NCI-H1694 (cell line): ENCODE measurements at places on chromosomes 12 and 14.

DNA sequence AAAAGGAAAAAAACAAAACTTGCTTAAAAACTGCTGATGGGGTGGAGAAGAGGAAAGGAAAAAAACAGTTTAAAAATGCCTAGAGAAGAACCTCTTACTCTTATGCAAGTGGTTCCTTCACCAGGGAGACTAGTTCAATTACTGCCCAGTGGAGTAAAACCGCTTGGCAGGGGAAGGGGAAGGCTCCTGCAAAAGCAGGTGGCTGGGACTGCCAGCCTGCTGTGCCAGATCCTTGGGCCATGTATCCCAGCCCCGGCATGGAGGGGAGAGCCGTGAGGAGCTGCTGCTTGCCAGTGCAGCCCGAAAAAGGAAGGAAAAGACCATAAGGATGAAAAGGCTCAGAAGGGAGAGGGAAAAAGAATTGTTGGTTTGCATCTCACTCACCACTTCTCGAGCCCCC lies 123.0 kb downstream of the FSCB start:
- DNase-seq = no peak

- DNase-seq = no peak
Measured at GRCh38 chr14:51730098-51730497, 78.4 kb downstream of the FRMD6 start.

GRCh38 chr12:7046383-7047105 lies 14.0 kb upstream of the C1S start:
- no peak for DNase-seq

DNA sequence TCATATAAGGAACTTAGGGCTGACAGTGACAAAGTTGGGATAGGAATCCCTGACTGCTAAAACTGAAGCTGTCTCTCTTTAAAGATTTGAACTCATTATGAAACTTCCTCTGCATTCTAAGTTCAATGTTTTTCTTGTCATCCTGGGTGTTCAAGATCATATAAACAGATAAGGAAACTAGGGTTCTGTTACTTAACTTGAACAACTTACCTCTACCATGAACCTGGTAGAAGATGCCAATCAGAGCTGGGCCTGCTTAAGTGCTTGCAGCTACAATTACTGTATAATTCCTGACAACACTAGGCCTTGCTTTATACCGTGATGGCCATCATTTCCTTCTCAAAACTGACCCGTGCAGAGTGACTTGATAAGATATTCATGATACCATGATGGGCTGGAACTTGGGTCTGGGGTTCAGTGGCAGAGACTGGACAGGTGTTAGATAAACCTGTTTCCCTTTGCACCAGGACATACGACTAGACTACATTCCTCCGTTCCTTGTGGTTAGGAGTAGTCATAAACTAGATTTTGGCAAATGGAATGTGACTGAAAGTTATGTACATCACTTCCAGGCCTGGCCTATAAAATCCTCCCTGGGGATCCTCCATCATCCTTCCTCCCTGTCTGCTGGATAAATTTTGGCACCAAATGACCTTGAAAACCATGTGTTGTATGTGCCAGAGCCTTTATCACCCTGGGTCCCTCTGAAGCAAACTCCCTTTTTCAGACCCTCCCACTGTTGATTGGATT lies 172.2 kb upstream of the PRICKLE1 start:
- DNase-seq = no peak

DNA sequence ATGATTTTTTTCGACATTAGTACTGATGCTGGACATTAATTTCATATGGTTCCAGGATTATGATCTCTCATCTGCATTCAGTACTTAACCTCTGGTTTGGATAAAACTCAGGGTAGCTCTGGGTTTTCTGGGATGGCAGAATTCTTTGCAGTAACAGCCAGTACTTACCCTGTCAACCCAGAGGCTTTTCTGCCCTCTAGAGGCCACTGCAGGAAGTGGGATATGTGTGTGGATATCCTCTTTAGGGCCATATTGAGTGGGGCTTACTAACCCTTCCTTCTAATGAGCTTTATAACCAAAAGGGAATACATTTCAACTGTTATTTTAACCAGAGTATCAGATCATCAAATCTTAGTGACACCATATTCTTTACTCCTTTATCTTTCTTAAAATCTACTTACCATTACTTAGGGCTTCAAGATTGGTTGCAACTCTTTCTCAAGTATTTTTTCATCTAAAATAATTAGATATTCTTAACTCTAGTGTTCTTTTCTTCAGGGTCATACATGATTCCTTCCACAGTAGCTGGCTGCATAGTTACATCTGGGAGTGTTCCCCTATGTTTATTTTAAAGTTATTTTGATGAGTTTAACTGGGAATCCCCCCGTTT lies 488.0 kb upstream of the STXBP6 start:
- peak; percentile 31 for DNase-seq

- DNase-seq = no peak
Measured at GRCh38 chr12:82682851-82683261, 3.9 kb upstream of the TMTC2 start.

DNA sequence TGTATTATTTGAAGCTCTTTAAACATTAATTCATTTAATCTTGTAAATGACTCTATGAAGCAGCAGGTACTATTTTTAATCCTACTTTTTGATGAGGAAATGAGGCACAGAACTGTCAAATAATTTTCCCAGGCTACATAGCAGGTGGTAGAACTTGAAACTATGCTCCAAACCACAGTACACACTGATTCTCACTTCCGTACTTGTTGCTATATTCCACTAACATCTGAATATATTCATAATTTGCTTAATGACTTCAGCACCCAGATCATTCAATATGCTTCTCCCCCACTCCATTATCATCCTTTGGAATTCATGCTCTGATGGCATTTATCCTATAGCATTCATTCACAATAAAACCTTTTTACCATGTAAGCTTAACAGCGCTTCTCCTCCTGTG lies 4.9 kb downstream of the ERGIC2 start:
- no peak for DNase-seq

DNA sequence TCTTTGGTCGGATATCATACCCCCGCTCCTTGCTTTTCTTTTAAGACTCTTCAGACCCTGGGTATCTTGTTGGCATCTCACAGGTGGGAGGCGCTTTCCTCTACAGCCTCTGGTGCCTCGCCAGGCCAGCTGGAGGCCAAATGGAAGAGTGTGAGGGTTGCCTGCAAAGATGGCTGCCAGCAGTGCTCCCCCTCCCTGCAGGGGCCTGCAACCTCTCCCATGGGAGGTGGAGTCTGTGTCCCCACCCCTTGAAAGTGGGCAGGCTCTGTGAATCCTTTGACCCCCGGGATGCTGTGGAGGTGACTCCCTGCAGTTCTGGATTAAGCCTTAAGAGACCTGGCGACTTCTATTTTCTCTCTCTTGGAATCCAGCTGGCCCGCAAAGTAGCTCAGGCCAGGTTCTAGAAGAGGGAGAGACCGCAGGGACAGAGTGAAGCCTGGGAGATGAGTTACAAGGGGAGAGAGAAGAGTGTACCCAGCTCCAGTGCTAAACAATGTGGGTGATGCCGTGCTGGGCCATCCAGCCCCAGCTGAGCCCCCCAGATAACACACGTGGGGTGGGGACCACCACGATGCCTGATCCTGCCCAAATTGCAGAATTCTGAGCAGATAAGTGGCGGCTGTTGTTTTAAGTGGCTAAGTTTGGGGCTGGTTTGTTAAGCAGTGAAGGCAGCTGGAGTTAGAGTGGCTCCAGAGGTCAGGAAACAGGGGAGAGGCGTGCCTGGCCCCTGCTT lies 37.9 kb upstream of the NCOR2 start:
- DNase-seq = no peak

DNA sequence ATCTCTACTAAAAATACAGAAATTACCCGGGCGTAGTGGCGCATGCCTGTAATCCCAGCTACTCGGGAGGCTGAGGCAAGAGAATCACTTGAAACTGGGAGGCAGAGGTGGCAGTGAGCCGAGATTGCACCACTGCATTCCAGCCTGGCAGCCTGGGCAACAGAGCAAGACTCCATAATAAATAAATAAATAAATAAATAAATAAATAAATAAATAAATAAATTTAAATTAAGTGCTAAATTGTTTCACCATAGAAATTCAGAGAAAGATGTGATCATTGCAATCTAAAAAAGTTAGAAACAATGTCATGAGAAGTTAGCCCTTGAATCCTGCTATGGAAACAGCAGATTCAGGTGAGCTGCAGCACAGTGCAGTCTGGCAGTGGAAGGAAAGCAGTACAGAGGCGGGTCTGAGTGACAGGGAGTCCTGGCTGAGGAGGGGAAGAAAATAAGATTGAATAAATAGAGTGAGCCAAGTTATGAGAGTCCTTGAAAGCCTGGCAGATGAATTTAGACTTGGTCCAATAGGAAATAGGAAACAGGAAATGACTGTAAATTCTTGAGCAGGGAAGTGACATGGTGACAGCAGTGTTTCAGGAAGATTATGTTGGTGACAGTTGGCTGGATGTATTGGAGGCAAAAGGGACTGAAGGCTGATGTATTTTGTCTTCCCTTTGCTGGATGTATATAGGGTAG lies 241.5 kb downstream of the GXYLT1 start:
- DNase-seq = no peak

GRCh38 chr12:88580051-88580871 lies at the start of gene KITLG:
Gene KITLG (minus strand): TSS chr12:88580471. CDS start chr12:88580278, 193 bp downstream.
- peak; percentile 61 for DNase-seq
